Activated B cell treated with CpG ODN at 0.5 μM for 24 hours (primary cell): ENCODE measurements at places on chromosomes 1 and 21. TPM values are rescaled to one million over a fixed set of nuclear protein-coding genes. Genes with fewer than 3 reads are reported as not detected.

COL6A1 gene
- 0.11 TPM in 1 of 2 replicates, not detected in the other for total RNA-seq

USH2A gene
- total RNA-seq: not detected in 2 replicates

LEFTY2 gene
- total RNA-seq: not detected in 2 replicates

DNA sequence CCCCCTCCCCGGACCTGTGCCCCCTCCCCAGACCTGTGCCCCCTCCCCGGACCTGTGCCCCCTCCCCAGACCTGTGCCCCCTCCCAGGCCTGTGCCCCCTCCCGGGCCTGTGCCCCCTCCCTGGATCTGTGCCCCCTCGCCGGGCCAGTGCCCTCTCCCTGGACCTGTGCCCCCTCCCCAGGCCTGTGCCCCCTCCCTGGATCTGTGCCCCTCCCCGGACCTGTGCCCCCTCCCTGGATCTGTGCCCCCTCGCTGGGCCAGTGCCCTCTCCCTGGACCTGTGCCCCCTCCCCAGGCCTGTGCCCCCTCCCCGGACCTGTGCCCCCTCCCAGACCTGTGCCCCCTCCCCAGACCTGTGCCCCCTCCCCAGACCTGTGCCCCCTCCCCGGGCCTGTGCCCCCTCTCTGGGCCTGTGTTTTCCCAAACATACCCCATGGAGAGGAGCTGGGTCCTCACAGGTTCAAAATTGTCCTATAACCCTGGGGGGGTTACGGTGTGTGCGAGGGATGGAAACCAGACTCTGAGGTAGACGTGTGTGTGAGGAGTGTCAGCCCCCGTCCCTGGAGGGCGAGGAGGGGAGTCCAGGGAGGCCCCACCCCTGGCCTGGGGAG is 47.6 kb upstream of the POFUT2 start:
- H3K4me1 ChIP-seq: no peaks in the 10 kb centered on the region
- peaks cover 4% of the 10 kb centered on the region for H3K27me3 ChIP-seq
- no peak overlapping the region for H3K4me3 ChIP-seq

DNA sequence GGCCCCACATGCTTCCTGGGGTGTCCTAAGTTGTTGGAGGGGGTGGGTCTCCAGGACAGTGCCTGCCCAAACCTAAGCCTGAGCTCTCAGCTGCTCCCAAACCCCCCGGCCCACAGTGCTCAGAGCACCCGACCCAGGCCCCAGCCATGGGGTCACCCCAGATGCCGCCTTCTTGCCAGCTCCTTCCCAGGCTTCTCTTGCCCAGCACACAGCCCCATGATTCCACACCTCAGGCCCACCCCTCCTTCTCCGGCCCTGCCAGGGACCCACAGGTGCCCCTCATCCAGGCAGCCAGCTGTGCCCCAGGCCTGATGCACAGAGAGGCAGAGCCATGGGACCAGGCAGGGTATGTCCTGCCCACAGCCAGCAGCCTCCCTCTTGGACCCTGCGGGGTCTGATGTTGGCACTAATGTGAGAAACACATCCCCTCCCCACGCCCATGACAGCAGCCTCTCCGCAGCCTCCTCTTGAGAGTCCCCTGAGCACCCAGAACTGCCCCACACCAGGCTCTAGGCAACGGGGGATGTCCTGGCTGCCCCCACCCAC is 4.9 kb downstream of the WNT9A start:
- no peaks in the 10 kb centered on the region for H3K36me3 ChIP-seq
- H3K4me1 ChIP-seq: peaks cover 6% of the 10 kb centered on the region
- peak; percentile 12 for DNase-seq
- H3K27ac ChIP-seq: no peak overlapping the region
- no peak overlapping the region for H3K4me3 ChIP-seq

- no peak overlapping the region for H3K27ac ChIP-seq
- DNase-seq: no peak
- no peaks in the 10 kb centered on the region for H3K27me3 ChIP-seq
- H3K4me1 ChIP-seq: no peaks in the 10 kb centered on the region
These were observed 738.9 kb upstream of the PTBP2 start for GRCh38 chr1:95982711-95983110.

- no peak overlapping the region for H3K4me3 ChIP-seq
- H3K27me3 ChIP-seq: no peaks in the 10 kb centered on the region
- no peaks in the 10 kb centered on the region for H3K36me3 ChIP-seq
- peak overlapping the region; percentile 81 for H3K27ac ChIP-seq
- no peak for DNase-seq
These were observed 26.3 kb upstream of the SLC16A1 start for GRCh38 chr1:112982328-112982727.

DNA sequence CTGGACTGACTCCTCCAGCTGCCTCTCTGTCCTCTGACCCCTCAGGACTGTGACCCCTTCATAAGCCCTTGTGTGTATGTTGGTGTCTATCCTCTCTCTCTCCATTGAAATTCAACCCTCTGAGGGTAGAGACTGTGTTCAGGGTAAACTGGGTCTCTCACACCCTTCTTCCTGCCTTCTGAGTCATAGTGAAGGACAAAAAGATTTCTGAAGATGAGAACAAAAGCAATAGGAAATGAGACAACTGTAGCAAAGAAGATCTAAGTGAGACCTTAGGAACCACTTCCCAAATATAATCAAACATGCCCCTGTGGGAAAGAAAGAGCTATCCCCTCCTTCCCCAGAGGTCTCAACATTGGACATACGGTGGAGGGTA is 16.9 kb downstream of the NUAK2 start:
- no peak overlapping the region for H3K4me3 ChIP-seq
- peak overlapping the region; percentile 72 for H3K27ac ChIP-seq
- no peak for DNase-seq
- H3K36me3 ChIP-seq: peaks cover 78% of the 10 kb centered on the region
